ENCODE measurements at places on chromosomes 1 and 21. TPM values are rescaled to one million over a fixed set of nuclear protein-coding genes. Genes with fewer than 3 reads are reported as not detected.
A peak's percentile ranks its signal among the peaks of the same experiment; 100 is the strongest.

- no peaks in the 10 kb centered on the region for H3K27me3 ChIP-seq
- no peak overlapping the region for H3K4me3 ChIP-seq
- no peak for DNase-seq
- no peak overlapping the region for H3K27ac ChIP-seq
These were observed 25.2 kb downstream of the FHAD1 start for GRCh38 chr1:15272009-15272781.

- no peak overlapping the region for H3K27ac ChIP-seq
- H3K36me3 ChIP-seq, result no peaks in the 10 kb centered on the region
- no peak overlapping the region for H3K4me3 ChIP-seq
- no peaks in the 10 kb centered on the region for H3K4me1 ChIP-seq
- H3K27me3 ChIP-seq, result no peaks in the 10 kb centered on the region
These were observed 167.7 kb upstream of the PTGFR start for GRCh38 chr1:78322928-78323680.

DNA sequence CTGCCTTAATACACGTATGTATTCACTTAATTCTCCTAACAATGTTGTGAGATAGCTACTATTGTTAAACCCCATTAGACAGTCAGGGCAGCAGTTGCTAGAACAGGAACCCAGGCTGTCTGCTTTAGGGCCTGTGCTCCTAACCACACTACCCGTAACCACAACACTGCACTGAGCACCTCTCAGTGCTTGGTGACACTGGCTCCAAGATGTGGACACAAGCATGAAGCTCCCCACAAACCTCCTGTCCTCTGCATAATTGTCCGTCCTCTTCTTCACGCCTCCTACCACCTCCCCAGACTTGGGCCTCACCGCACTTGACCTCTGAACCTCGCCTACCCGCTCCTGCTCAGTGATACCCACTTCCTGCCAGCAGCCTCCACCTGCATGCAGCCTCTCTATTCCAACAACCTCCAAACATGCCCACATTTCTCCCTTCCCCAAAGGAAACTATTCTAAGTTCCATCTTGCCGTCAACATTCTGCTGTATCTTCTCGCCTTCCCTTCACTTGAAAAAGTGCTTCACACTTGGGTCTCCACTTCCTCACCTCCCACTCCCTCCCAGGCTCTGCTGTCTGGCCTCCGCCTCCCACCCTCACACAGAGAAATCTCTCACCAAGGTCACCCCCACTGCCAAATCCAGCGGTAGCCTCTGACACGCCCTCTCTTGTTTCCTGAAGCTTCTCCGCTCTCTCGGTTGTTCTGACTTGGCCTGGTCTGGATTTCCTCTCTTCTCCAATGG lies 14.6 kb upstream of the AHDC1 start:
- no peaks in the 10 kb centered on the region for H3K36me3 ChIP-seq
- H3K27me3 ChIP-seq, result no peaks in the 10 kb centered on the region
- no peak overlapping the region for H3K4me3 ChIP-seq
- H3K4me1 ChIP-seq, result peaks cover 24% of the 10 kb centered on the region
- DNase-seq, result no peak
- no peak overlapping the region for H3K27ac ChIP-seq

- no peak for DNase-seq
- no peaks in the 10 kb centered on the region for H3K36me3 ChIP-seq
- H3K27me3 ChIP-seq, result no peaks in the 10 kb centered on the region
- H3K27ac ChIP-seq, result no peak overlapping the region
- H3K4me3 ChIP-seq, result no peak overlapping the region
These were observed 11.5 kb downstream of the LRRN2 start for GRCh38 chr1:204673909-204674649.

DNA sequence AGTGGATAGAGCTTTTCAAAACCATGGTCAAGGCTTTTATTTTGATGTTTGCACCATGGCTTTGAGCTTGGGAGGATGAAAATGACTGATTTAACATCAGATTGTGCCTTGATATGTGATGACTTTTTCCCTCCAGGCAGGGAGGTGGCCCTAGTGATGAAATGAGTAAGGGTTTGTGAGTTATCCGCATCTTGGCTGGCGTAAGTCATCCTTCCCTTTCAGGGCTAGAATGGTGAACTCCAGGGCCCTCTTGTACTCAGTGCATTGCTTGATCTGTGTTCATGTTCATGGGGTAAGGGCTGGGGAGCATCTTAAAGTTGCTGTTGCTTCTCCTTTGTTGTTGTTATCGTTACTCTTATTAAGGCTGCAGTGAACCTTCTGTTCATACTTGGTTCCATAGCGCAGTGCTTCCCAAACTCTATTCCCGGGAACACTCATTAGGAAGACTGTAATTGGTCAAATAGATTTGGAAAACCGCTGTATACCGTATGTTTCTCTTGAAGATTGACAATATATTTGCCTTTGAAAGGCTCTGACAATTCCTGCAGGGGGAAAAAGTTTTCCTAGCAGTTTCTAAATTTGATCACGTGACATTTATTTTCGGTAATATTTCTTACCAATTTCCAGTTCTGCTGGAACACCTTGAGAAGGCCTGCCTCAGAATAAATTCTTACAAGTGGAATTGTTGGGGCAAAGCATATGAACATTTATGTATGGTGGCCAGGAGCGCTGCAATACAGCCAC lies 23.1 kb downstream of the GPR137B start:
- H3K27ac ChIP-seq, result no peak overlapping the region
- H3K4me1 ChIP-seq, result no peaks in the 10 kb centered on the region
- no peak for DNase-seq
- no peaks in the 10 kb centered on the region for H3K36me3 ChIP-seq
- H3K27me3 ChIP-seq, result no peaks in the 10 kb centered on the region

DNA sequence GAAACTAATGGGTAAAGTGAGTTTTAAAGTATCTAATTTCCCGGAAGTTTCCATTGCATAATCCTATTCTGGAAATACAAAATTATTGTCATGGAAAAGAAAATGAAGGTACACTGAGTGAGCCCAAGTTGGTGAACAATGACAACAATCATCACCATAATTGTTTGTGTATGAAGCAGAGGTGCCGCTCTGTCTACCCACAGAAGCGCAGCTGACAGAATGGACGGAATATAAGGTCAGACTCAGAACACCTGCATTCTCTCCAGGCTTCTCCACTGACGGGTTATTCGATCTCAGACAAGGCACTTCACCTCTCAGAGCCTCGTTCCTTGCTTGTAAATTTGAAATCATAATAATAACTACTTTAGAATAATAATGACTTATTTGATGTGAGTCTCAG lies 99.1 kb upstream of the NGF start:
- no peak overlapping the region for H3K27ac ChIP-seq
- DNase-seq, result no peak
- no peak overlapping the region for H3K4me3 ChIP-seq
- no peaks in the 10 kb centered on the region for H3K27me3 ChIP-seq
- H3K36me3 ChIP-seq, result no peaks in the 10 kb centered on the region
- no peaks in the 10 kb centered on the region for H3K4me1 ChIP-seq

- H3K4me3 ChIP-seq, result no peak overlapping the region
- no peaks in the 10 kb centered on the region for H3K27me3 ChIP-seq
- H3K36me3 ChIP-seq, result no peaks in the 10 kb centered on the region
- H3K27ac ChIP-seq, result no peak overlapping the region
- DNase-seq, result no peak
- H3K4me1 ChIP-seq, result no peaks in the 10 kb centered on the region
These were observed 8.4 kb upstream of the VCAM1 start for GRCh38 chr1:100710906-100711682.

GRCh38 chr1:94117259-94117851 lies 3.6 kb downstream of the ABCA4 start:
- no peaks in the 10 kb centered on the region for H3K4me1 ChIP-seq
- no peak overlapping the region for H3K27ac ChIP-seq
- no peaks in the 10 kb centered on the region for H3K27me3 ChIP-seq
- DNase-seq, result no peak
- no peaks in the 10 kb centered on the region for H3K36me3 ChIP-seq

DNA sequence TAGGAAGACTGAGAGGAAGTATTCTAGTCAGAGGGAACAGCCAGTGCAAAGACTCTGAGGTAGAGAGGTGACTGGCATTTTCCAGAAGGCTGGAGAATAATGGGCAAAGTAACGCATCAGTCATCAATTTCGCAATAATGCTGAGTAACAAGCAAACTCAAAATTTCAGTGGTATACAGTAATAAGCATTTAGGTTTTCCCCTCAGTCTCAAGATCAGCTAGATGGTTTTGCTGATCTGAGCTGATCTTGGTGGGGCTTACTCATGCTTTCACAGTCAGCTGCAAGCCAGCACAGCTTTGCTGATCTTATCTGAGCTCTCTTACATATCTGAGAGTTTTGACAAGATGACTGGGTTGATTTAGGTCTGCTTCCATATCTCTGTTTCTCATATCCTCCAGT lies 108.7 kb downstream of the TSEN15 start:
- no peak overlapping the region for H3K4me3 ChIP-seq
- no peaks in the 10 kb centered on the region for H3K36me3 ChIP-seq
- peaks cover 18% of the 10 kb centered on the region for H3K4me1 ChIP-seq
- DNase-seq, result no peak
- peak overlapping the region; percentile 61 for H3K27ac ChIP-seq
- H3K27me3 ChIP-seq, result no peaks in the 10 kb centered on the region

DNA sequence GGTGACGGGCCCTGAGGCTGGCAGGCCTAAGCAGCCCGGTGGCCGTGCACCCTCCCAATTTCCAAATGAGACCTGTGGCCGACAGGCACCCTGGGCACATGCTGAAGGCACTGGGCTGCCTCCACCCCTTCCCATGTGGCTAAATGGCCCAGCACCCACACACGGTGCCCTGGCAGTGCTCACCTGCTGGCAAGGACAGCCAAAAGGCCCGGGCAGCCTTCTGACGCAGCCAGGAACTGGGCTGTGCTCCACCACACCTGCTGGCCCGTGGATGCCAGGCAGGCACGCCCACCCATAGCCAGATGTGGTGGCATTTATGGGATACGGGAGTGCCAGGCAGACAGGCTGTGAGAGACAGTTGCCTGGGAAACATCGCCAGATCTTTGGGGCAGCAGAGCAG lies 4.0 kb upstream of the FAAP20 start:
- no peaks in the 10 kb centered on the region for H3K27me3 ChIP-seq
- peak overlapping the region; percentile 89 for H3K27ac ChIP-seq
- no peak overlapping the region for H3K4me3 ChIP-seq
- no peaks in the 10 kb centered on the region for H3K36me3 ChIP-seq

- H3K4me1 ChIP-seq, result peaks cover 19% of the 10 kb centered on the region
- no peak overlapping the region for H3K4me3 ChIP-seq
These were observed 92.1 kb upstream of the POU3F1 start for GRCh38 chr1:38138498-38139233.

DNA sequence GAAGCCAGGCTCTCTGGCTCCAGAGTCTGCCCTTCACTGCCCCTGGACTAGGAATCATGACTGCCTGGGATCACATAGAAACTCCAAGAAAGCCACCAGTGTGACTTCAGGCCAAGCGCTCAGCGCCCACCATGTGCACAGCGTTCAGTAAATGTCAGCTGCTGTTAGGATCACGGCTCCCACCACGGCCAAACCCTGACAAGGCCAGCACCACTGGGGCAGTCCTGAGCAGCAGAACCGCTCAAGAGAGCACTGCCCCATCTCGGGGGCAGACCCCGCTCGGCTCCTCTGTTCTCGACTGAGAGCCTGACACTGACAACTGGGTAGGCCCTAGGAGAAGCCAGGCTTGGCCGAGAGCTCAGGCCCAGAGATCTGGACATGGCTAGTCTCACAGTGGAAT lies 10.0 kb downstream of the CAPZB start:
- H3K27ac ChIP-seq, result peak overlapping the region; percentile 86
- H3K36me3 ChIP-seq, result peaks cover 19% of the 10 kb centered on the region
- no peaks in the 10 kb centered on the region for H3K27me3 ChIP-seq
- H3K4me3 ChIP-seq, result no peak overlapping the region
- peaks cover 79% of the 10 kb centered on the region for H3K4me1 ChIP-seq

DNA sequence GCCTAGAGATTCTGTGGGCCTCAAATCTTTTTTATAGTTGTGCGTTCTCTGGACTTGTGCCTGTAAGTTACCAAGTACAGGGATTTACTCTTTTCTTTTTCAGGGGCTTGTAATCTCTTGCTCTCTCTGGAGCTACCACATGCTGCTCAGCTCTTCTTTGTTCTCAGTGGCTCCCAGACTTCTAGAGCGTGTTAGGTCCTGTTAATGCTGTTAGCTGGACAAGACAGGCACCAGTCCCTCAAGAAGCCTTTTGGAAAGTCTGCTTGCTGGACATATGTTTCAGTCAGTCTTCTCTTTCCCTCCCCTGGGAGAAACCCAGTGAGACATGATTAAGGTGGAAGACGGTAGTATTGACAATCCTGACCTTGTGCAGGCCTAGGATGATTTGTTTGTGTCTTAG lies 29.4 kb downstream of the KCNK2 start:
- H3K27me3 ChIP-seq, result no peaks in the 10 kb centered on the region
- H3K4me1 ChIP-seq, result peaks cover 5% of the 10 kb centered on the region
- H3K27ac ChIP-seq, result no peak overlapping the region

DNA sequence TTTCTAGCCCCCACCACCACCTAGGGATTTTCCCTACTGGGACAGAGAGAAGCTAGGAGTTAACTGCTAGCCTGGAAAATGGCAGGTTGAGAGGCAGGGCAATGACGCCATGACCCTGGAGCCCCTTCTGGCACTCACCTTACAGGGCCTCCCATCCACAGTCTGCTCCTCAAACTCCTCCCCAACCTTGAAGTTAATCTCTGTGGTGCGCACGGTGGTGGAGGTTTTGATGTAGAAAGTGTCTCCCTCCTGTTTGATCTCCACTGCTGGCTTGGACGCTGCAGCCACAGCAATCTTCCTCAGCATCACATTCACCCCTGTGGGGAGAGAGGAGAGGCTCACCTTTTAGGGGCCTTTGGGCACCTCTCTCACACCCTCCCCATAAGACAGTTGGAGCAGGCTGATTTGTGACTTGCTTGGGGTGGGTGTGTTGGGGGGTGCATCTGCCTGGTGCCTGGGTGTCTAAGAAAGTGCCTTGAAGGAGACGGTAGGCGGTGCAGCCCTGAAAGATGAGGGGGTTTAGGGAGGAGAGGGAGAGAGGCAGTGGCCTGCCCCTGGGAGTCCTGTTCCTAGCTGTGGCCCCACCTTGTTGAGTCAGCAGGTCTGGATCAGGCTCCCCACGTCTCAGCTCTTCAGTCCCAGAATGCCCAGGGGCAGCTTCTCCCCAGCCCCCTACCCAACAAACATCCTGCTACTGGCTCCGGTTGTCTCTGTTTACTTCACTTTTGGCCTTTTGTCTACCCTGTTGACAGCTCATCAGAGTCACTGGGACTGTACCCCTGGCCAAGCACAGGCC lies 4.4 kb downstream of the CRABP2 start:
- no peaks in the 10 kb centered on the region for H3K36me3 ChIP-seq
- H3K4me1 ChIP-seq, result peaks cover 17% of the 10 kb centered on the region
- H3K27me3 ChIP-seq, result peaks cover 20% of the 10 kb centered on the region
- no peak overlapping the region for H3K27ac ChIP-seq
- no peak for DNase-seq

DNA sequence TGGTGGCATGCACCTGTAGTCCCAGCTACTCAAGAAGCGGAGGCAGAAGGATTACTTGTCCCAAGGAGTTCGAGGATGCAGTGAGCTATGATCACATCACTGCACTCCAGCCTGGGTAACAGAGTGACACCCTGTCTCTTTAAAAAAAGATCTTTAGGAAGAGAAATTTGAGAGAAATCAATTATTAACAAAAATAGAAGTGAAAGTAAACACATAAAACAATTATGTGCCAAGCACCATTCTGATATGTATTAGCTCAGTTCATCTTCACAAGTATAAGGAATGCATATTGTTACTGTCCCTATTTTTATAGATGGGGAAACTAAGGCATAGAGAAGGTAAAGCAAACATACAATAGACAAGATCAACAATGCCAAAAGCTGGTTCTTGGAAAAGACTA lies 48.1 kb downstream of the MATN1 start:
- no peaks in the 10 kb centered on the region for H3K27me3 ChIP-seq
- H3K4me3 ChIP-seq, result no peak overlapping the region
- H3K27ac ChIP-seq, result no peak overlapping the region
- no peaks in the 10 kb centered on the region for H3K4me1 ChIP-seq
- no peaks in the 10 kb centered on the region for H3K36me3 ChIP-seq
- DNase-seq, result no peak

Gene BMP8B
- 5.2 TPM for total RNA-seq

Gene ESPN
- total RNA-seq, result 4.3 TPM

Measured in upper lobe of left lung (tissue), 6 donors.